ENCODE measurements at places on chromosomes 3 and 15.
A peak's percentile ranks its signal among the peaks of the same experiment; 100 is the strongest.

- no peak for DNase-seq
Measured at GRCh38 chr3:62187022-62187431, 186.3 kb downstream of the FEZF2 start.

DNA sequence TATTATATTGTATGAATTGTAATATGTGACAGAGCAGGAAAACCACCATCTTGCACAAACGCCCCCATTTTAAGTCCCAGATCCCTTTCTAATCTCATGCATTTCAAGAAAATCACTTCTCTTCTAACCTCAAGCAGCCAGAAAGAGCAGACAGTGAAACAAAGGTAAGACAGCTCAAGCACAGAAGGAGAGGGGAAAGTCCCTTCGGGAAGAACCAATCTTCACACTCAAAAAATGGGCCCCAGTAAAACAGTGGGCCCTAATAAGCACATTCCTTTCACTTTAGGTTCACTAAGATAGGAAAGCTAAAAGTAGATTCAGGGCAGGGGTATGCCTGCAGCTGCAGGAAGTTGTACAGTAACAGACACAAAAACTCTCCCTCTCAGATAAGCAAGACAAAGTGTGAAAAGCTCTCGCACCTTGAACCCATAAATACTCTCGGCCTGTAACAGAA, 1268.7 kb downstream of the SI start:
- no peak for DNase-seq

GRCh38 chr3:24503616-24504113, 9.0 kb upstream of the THRB start:
- DNase-seq: no peak

- DNase-seq: peak; percentile 96
Measured at GRCh38 chr3:141644931-141645330, 93.2 kb upstream of the RNF7 start.

- DNase-seq: no peak
Measured at GRCh38 chr15:36897834-36898233, 202.5 kb downstream of the MEIS2 start.

DNA sequence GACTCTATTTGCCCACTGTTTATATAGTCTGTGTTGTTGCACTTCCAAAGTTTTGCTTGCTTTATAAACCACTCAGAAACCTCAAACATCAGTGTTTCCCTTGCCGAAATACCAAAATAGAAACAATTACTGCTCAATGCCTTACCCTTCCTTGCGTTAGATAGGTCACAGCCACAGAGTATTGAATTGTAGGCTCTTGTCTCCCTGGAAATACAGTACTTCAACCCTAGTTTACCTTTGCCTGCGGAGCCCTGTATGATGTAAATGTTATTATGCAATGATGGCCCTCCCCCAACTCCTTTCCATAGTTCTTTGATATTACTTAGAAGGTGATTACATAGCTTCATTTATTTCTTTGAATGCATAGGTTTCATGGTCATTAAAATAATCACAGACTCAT, 44.2 kb downstream of the SOX2 start:
- no peak for DNase-seq

- DNase-seq: no peak
Measured at GRCh38 chr3:196315821-196316220, 2.2 kb downstream of the DYNLT2B start.

GRCh38 chr3:13353506-13353905, 66.6 kb downstream of the NUP210 start:
- DNase-seq: no peak

GRCh38 chr3:40845447-40845846, 320.7 kb downstream of the ZNF621 start:
- no peak for DNase-seq

- no peak for DNase-seq
Measured at GRCh38 chr3:113174801-113175485, 36.4 kb upstream of the BOC start.

DNA sequence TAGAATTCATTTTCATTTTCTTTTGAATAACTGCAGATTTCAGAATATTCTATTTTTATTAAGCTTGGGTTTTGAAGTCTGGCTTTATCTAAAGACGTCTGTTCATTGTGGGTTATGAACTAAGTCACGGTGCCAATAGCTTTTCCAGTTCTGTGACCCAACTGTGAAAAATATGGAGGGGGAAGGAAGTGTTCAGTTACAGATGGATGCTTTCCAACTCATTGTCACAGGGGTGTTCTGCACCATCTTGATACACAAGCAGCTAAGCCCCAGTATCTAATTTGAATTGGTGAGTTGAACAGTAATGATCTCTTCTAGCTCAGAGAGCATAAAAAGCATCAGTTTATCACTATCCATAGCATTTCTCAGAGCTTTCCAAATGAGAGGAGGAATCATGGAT, 710.6 kb downstream of the EDEM1 start:
- no peak for DNase-seq

DNA sequence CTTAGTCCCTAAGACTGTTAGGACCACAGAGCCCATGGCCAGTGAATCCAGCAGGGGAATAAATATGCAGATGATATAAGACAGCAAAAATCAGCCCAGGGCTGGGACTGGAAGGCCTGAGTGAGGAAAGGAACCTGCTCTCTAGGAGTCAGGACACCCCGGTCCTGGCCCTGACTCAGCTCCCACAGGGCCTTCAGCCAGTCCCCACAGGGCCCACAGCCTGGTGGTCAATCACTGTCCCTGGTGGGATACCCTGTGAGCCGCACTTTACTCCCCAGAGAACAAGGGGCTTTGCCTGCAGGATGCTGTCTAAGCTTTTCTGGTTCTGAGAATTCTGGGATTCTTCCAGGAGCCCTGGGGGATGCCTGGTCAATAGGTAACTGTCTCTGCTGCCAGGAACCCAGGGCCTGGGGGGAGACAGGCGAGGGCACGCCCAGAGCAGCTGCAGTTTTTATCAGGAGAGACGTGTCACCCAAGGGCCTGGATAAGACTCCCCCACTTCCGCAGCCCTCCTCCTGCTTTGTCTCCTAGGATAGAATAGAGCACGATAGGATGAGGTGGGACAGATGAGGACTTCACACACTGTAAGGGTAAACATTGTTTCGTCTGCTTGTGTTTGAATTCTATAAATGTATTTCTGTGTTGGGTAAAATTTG, 49.5 kb upstream of the MCF2L2 start:
- DNase-seq: no peak

GRCh38 chr3:110184536-110184935, 847.2 kb upstream of the DPPA4 start:
- no peak for DNase-seq

GRCh38 chr3:188339410-188340295, 185.7 kb downstream of the LPP start:
- DNase-seq: no peak

DNA sequence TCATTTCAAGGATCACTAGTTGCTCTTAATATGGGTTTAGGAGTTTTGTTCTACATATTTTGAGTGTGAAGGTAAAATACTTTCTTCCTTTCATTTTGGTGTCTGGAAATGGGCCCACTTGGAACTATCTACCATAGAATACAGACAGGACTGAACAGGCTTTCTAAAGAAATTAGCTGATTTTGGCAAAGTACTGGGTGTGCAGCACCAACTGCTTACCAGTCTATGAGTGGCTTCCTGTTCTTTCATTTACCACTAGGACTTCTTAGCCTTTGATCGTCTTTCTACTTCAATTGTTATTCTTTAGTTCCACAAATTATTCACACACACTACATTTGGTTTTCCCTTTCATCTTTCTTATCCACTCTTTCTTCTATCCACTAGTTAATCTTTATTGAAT, 1196.3 kb downstream of the ROBO1 start:
- no peak for DNase-seq

DNA sequence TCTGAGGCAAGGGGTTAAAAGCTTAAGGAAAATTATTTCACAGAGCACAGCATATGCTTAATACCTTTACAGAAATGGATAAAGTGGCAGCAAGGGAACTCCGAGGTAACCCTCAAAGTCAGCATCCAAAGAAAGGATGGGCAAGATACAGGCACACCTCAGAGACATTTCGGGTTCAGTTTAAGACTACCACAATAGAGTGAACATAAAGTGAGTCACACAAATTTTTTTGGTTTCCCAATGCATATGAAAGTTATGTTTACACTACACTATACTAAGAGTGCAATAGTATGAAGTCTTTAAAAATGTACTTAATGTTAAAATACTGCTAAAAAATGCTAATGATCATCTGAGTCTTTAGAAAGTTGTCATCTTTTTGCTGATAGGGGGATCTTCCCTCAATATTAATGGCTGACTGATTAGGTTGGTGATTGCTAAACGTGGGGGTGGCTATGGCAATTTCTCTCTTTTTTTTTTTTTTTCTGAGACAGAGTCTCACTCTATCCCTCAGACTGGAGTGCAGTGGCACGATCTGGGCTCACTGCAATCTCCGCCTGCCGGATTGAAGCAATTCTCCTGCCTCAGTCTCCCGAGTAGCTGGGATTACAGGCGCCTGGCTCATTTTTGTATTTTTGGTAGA, 10.0 kb downstream of the UBR1 start:
- no peak for DNase-seq

DNA sequence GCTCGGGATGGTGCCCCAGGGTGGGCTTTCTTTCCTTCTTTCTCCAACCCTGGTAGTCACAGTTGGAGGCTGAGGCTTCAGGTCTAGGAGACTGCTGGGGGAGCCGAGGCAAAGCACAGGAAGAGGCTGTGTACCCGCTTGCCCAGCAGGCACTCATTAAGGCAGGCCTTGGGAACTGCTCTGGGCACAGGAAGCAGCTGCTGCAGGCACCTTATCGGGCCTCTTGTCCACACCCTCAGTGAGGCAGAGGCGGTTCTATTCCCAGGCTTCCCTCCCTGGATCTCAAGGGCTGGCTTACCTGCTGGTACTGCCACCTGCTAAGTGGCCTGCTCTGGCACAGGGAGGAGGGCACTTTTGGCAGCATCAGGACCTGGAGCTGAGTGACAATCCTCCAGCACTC, 15.8 kb upstream of the GRM2 start:
- DNase-seq: no peak

- DNase-seq: no peak
Measured at GRCh38 chr3:71453822-71454511, 129.6 kb downstream of the FOXP1 start.

GRCh38 chr15:59258317-59258716, 51.7 kb downstream of the LDHAL6B start:
- no peak for DNase-seq

- peak; percentile 40 for DNase-seq
Measured at GRCh38 chr15:66231394-66232266, 21.9 kb downstream of the MEGF11 start.

- DNase-seq: no peak
Measured at GRCh38 chr15:40006646-40007045, 32.3 kb downstream of the SRP14 start.

GRCh38 chr15:54321426-54321825, 343.2 kb downstream of the UNC13C start:
- DNase-seq: no peak

GRCh38 chr15:44536302-44536961, 515 bp upstream of the EIF3J start:
- peak; percentile 95 for DNase-seq

GRCh38 chr15:44726136-44726535, 10.2 kb upstream of the TRIM69 start:
- no peak for DNase-seq

DNA sequence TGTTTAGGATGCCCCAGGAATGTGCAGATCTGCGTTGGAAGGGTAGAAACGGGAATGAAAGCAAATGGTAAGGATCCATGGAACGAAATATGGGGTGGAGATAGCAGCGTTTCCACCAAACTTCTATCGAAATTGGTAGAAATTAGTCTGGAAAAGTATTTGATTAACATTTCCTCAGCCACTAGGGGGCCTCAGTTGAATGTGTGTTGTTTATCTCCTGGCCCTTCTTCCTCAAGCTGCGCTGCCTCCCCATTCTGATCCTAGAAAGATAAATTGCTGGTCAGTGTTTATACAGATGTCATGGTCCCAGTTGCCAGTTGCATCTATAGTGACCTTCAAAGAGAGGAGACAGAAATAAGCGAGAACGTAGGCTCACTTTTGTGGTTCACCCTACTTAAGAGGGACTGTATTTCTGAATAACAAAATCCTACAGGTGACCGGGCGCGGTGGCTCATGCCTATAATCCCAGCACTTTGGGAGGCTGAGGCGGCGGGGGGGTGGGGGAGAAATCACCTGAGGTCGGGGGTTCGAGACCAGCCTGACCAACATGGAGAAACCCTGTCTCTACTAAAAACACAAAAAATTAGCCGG, 457.1 kb downstream of the SQOR start:
- DNase-seq: no peak

GRCh38 chr3:157871838-157872460, 234.3 kb downstream of the SHOX2 start:
- DNase-seq: no peak

DNA sequence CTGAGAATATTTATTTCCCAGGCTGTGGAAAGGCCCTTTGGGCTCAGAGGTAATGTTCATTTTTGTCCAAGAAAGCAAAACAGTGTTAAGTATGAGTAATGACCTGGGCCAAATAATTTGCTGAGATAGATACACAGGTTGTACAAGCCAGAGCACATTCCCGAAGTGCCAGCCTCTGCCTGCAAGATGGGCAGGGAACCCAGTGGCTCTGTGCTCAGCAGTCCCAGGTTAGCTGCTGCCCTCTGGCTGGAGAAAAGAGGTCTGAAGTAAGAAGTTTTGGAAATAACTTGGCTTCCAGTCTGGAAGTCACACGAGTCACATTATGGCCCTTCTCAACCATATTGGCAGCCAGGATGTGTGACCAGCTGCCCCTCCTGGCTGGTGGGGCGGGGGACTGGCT, 20.2 kb downstream of the MYZAP start:
- no peak for DNase-seq

- no peak for DNase-seq
Measured at GRCh38 chr3:162007722-162008121, 511.1 kb downstream of the OTOL1 start.

DNA sequence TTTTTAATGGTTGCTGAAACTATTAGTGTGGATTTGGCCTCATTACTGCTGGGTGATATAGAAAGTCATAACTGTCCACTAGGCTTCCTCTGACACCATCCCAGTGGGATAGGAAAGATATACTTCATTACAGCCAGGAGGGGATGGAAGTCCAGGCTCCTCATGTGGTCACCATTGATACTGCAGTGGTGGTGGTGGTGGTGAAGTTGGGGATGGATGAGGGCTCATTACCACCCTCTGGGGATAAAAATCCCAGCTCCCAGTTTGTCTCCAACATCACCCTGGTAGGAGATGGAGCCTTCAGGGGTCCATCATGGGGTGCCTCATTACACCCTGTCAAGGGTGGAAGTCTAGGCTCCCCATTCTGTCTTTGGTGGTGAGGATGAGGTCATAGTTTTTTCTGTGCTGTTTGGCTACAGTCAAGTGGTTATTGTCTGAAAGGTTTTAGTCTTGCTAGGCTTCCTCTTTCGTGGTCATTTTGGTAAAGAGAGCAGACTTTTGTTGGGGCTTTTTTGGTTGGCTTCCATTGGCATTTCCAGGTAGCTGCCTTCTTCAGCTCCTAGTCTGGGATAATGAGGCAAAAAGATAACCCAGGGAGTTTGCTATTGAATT, 30.1 kb upstream of the FILIP1L start:
- no peak for DNase-seq
